Stimulated activated naive CD8-positive, alpha-beta T cell treated with anti-CD3 and anti-CD28 coated beads, Interleukin-15, Interleukin-2, amounts not matched to agents 100 U/mL and 50 U/mL, for 24 hours (primary cell): ENCODE measurements at places on chromosomes 7 and 10.

DNA sequence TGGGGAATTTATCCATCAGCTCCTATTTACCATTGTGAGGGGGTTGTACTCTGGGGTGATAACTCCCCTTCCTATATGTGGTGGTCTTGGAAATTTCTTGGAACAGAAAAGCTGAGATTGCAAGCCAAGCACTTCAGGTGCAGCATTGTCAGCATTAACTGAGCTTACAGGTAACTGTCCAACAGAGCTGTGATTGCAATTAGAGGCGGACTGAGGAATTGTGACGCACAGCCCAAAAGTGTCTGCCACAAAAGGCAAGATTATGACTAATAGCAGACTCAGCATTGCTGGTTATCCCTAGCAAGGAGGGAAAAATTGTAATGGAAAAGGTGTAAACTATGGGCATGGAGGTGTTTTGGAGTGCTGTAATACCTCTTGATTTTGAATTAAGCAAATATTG lies 126.1 kb upstream of the AGR3 start:
- no peak for DNase-seq

DNA sequence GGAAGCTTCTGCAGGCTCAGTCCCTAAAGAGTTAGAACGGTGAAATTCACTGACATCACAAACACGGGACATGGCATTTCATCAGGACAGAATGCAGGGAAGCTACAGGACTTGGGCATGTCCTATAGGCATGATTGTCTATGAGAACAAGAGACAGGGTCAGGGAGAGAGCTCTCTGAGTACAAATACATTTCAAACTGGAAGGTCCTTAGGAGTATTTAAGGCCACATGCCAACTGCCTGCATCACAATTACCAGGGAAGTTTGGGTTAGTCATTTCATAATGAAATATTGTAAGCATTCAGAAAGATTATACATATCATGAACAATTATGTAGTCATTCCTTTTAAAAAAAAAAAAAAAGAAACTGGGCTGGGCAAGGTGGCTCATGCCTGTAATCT lies 71.3 kb downstream of the CREB3L2 start:
- no peak for DNase-seq

DNA sequence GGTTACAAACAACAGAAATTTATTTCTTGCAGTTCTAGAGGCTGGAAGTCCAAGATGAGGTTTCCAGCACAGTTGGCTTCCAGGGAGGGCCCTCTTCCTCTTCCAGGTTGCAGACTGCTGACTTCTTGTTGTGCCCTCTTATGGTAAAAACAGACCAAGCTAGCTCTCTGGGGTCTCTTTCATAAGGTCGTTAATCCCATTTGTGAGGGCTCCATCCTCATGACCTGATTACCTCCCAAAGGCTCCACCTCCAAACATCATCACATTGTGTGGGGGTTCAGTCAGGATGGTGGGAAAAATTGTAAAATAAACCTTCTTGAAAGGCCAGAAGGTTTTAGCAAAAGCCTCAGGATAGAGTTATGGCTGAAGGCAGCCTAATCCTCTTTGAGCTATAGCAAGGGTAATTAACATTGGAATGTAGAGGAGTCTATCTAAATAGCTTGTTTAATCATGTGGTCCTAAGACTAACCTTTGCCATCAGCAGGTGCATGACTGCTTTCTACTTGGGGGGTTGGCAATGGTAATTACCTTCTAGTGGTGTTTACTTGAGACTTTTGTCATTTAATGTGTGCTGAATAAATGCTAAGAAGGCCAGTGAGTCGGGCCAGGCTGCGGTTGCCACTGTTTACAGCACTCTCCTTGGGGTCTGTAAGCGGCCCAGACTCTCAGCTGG lies 80.8 kb downstream of the PPP1R17 start:
- no peak for DNase-seq

DNA sequence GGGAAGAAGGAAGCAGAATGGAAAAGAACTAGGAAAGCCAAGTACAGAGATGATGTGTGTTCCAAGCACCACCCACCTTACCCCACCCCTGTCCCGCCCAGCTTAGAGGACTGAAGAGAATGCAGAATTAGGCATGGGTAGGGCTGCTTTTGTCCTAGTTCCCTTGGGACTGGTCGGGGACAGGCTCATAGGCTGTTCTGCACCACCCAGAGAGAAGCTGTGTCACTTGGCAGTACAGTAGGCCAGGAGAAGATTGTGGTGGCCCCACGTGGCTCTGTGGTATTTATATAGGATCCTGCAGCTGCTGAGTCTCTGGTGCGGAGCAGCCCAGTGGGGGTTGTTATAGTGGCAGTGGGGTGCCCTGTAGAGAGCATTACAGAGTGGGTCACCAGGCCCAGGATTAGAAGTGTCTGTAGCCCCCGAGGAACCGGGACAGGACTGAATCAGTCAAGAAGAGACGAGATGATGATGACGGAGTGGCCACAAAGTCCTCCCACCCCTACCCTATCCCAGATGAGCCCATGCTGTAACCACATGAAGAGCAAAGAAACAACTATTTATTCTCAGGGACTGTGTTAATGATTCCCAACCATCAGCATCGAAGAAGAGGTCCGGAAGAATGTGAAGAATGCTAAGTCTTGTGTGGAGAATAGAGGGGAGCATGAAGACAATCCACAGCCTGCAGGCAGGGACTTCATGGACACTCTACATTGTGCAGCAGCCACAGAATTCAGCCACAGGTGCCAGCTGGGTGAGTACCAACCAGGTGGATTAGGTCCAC lies 88.9 kb downstream of the C1GALT1 start:
- no peak for DNase-seq

GRCh38 chr7:133829336-133829897 lies 297.7 kb upstream of the LRGUK start:
- no peak for DNase-seq

GRCh38 chr10:44908066-44908749 lies 2.9 kb upstream of the TMEM72 start:
- DNase-seq = no peak

GRCh38 chr10:73892310-73893030 lies 18.1 kb upstream of the CAMK2G start:
- DNase-seq = no peak

DNA sequence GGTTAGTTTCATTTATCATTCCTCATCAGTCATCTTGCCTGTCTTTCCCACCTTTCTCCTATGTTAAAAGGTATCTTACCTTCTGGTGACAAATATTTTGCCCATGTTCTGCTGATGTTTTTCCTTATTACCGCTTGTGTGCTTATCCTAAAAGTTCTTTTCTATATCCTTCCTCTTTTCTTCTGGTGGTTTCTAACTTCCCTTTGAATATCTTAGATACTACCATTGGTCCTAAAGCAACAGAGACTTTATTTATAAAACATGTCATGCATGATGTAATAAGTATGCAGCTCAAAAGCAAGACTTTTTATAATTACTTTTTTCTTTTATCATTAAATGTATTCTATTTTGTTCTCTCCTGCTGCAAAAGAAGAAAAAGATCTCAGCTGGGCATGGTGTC lies 24.8 kb downstream of the TBC1D12 start:
- no peak for DNase-seq

DNA sequence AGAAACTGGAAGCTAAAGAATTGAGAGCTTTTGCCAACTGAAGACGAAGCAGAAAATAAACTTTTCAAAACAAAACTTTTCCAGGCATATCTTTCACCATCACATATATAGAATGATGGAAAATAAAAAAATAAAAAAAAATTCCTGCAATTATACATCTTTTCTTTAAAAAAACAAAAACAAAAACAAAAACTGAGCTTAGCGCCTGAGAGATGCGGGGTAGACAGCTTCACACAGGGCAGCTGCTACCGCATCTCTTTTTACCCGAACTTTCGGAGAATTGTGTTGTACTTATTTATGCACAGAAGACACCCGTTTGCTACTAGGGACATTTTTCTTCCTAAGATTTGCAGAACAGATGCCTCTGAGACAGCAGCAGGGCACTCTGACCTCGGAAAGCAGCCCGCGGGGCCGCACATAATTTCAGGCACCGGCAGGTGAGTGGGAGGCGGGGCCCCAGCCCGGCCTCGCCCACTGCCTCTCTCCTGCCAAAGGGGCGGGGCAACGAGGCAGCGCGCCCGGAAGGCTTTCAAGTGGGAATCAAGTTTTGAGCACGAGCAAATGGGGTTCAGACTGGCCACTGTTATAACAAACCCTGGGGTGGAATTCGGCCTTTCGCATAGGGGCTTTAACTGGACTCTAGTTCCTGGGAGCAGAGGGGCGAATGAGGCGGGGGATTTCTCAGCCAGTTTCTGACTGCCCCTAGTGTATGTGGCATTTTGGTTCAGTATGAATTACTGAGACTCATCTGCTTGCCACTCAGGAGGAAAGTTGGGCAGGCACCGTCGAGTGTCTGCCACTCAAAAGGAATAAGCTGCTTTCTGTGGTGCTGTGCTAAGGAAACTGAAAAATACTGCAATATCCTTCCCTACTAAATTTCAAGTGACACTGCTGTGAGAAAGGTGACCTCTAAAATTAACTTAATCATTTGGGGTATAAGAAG lies 18.5 kb upstream of the FAM133B start:
- DNase-seq = no peak

DNA sequence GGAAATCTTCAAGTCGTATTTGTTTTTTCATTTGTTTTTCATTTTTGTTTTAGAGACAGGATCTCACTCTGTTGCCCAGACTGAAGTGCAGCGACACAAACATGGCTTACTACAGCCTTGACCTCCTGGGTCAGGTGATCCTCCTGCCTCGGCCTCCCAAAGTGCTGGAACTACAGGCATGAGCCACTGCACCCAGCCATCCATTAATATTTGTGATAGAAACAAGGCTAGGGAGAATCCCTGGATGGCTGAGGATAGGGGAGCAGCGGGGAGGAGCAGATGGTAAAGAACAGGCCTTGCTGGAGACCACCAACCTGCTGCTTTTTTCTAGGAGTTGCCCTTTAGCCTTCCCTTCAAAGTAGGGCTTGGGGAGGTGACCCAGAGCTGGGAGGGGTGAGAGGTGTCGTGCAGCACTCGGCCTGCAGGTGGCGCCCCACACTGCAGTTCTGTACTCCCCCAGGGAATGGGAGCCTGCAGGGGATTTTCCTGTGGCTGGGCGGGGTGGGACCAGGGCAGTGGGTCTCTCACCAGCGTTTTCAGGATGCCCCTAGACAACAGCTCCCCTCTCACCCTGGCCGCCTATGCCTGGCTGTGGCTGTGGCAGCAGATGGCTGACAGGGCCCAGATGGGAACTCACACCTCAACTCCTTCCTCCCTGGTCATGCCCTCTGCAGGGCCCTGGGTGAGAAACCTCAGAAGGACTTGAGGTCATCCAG lies 12.6 kb upstream of the CDH23 start:
- DNase-seq = peak; percentile 86

DNA sequence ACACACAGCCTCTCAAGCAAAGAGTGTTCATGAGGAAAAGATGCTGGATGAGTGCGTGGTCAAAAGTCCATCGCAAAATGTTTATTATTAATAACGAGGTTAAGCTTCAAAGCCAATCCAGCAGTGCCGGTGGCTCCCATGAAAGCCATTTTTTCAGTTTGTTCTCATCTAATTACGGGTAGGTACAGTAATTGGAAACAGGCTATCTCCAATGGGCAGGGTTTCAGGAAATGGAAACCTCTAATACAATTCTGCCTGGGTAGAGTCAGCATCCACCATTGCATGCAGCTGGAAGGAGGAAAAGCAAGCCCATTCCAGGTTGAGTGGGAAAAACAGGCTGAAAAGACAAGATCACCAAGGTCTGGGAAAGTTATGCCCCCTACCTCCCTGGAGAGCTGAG lies 57.4 kb downstream of the GPAM start:
- no peak for DNase-seq

- DNase-seq = peak; percentile 46
These were observed 1.2 kb downstream of the GATA3 start for GRCh38 chr10:8055420-8056349.

- DNase-seq = no peak
These were observed 437.1 kb upstream of the NPVF start for GRCh38 chr7:25665374-25665773.

DNA sequence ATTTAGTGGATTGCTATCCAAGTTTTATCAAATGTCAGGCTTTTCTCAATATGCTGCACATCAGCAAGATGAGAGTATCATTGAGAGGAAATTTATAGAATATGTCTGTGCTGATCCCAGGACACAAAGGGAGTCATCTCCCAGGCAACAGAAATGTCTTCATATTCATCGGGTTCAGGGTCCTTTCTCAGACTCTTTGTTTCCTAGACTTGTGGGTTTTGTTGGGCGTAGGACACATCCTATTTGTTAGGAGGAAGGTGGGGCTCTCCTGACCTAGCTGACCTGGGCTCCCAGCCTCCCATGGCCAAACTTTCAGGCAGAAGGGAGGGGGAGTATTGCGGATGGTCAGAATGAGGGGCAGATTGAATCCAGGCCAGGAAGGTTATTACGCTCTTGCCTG lies 22.9 kb upstream of the NPS start:
- no peak for DNase-seq

DNA sequence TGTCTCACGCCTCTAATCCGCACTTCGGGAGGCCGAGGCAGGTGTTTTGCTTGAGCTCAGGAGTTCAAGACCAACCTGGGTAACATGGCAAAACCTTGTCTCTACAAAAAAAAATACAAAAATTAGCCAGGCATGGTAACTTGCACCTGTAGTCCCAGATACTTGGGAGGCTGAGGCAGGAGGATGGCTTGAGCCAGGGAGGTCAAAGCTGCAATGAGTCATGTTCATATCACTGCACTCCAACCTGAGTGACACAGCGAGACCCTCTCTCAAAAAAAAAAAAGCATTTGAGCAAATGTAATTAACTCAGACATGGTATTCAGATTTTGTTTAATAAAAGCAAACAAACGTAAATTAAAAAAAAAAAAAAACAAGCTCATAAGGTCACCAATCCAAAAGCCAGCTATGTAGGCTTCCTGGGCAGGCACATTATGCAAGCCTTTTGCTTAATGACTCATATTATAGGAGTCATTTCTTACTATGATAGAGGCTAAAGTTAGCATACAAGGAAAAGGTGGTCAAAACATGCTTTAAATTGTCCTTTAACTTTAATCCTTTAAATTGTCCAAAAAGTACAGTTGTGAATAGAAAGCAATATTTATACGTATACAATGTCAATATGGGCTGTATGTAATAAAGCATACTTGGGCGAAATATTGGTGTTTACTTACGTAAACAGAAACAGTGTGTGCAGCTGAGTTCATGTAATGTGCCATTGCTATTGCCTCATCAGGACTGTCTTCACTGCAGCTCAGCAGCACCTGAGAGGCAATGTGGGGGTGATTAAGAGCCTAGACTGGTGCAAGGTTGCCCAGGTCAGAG lies 13.0 kb downstream of the AKR1D1 start:
- no peak for DNase-seq

- peak; percentile 13 for DNase-seq
These were observed 110.6 kb downstream of the EMX2 start for GRCh38 chr10:117653170-117653515.

GRCh38 chr7:77430927-77431326 lies 14.8 kb upstream of the GSAP start:
- no peak for DNase-seq

DNA sequence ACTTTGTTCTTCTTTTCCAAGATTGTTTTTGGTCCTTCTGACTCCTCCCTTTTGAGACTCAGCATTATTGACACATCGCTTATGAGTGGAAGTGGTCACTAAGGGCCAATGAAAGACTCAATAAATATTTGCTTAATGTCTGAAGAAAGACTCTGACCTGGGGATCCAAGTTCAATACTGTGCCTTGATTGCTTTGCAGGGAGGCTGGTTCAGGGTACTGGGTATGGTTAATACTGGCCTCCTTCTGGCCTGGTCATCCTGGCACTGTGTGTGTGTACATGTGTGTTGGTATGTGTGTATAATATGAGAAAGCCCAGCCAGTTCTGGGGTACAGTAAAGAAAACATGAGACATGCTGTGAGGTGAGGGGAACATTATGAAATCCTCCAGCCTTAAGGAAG lies 7.6 kb upstream of the PDZD8 start:
- no peak for DNase-seq

GRCh38 chr7:137462847-137463246 lies 119.3 kb upstream of the PTN start:
- DNase-seq = no peak

- no peak for DNase-seq
These were observed 75.7 kb upstream of the NANOS1 start for GRCh38 chr10:118953598-118954393.
